Substantia nigra (tissue), 51 donors: ENCODE measurements at places on chromosomes 7 and 10.

GRCh38 chr10:13960603-13961002, 370.1 kb downstream of the FRMD4A start:
- DNase-seq: no peak

- DNase-seq: peak; percentile 52
These were observed 297.8 kb upstream of the PRKCQ start for GRCh38 chr10:6877722-6878392.

- no peak for DNase-seq
These were observed 180.1 kb downstream of the ARID5B start for GRCh38 chr10:62081341-62082270.

GRCh38 chr7:79652619-79653018, 199.2 kb upstream of the MAGI2 start:
- no peak for DNase-seq

DNA sequence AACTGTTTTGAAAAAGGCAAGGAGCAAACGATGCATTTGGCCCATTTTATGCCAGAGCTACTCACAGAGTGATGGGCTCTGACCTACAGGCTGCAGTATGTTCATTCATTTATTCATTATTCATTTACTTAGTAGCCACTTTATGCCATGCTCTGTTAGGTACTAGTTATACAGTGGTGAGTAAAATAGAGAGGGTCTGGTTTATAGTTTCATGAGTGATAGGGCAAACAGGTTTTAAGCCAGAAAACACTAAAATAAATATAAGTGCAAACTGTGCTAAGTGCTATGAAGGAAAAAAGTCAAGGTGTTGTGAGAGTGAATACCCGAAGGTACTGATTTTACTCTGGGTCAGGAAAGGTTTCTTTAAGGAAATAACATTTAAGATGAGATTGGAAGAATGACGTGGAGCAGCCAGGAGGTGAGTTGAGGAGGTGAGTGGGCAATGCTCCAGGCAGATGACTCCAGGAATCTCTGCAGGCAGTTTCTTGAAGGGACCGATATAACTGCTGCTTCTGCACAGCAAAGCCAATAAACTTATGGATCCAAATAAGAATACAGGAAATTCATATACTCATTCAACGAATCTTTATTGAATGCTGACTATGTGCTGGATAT, 56.9 kb upstream of the FAM133B start:
- DNase-seq: no peak

GRCh38 chr10:123284022-123284421, 129.8 kb downstream of the BUB3 start:
- DNase-seq: no peak

DNA sequence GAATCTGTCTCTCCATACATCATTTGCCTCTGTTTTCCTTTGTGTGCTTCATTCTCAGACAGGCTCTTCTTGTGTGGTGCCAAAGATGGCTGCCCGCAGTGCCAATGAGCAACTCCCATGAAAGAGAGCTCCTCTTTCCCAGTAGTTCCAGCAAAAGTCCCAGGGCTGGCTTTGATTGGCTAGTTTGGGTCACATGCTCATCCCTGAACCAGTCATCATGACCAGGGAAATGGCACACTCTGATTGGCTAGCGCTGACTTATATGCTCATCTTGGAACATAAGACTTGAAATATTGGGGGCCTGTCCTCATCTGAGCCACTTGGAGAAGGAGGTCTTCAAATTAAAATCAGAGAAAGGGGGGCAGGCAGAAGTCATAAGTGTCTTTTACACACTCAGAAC, 112.7 kb downstream of the CDH23 start:
- no peak for DNase-seq

- DNase-seq: no peak
These were observed 183.3 kb downstream of the NPSR1 start for GRCh38 chr7:34841326-34841725.

GRCh38 chr7:101969997-101970585, 152.7 kb downstream of the CUX1 start:
- no peak for DNase-seq

DNA sequence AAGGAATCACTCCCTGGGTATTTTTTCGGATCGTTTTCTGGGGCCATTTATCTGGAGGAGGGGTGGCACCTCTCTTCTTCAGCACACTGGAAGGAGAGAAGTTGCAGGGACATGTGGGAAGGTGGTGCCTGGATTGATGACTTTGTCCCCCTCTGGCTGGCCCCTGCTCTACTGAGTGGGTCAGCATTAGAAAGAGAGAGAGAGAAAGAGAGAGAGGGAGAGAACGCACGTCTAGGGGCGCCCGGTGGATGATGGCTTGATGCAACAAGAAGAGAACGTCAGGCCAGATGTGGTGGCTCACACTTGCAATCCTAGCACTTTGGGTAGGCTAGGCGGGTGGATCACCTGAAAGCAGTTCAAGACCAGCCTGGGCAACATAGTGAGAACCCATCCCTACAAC, 5.5 kb upstream of the MUC12 start:
- no peak for DNase-seq

DNA sequence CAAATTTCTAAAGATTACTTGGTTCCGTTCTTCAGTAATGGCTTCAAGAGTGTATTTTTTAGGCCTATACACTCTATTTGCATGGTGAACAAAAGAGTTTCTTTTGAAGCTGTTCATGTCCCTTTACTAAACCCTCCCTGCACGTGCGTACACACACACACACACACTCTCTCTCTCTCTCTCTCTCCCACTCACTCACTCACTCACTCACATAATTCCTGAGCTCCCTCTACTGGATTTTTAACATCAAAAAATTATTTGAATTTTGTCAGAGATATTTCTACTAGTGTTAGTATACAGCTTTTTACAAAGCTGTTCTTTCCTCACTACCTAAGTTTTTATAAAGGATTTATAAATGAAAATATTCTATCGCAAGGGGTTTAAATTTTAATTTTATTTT, 85.9 kb downstream of the UBE3C start:
- DNase-seq: peak; percentile 5

DNA sequence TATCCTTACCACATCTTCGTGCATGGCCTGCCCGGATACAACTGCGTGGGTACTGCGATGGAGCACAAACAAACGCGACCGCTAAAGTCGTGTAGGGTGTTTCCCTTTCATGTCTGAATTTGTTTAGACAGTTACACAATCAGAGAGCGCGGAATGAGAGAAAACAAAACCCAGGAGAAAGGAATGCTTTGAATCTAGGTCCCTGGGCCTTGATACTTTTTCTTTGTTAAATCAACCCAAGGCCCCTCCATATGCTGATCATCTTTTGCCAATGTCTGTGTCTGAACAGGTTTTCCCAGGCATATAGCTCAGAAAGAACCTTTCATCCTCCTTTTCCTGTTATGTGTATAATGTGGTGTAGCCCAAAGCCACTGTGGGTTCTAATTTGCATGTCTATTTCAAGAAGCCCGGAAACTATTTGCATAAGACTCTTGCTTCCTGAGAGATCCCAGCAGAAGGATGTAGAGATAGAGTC, 145.8 kb downstream of the FRMD4A start:
- DNase-seq: no peak

DNA sequence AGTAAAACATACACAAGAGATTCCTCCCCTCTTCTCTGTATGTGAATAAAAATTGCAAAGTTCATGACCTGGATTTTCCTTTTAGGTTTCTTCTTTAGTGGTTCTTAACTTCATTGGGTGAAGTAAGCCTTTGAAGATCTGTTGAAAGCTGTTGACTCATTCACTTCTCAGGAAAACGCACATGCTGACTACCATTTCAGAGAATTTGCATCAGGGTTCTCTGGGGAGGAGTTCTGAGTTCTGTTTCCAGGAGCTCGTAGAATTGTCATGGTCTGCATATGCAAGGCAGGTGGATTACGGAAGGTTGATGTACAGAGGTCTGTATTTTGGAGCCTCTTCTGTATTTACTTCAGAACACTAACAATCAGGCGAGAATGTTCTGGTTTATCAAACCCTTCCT, 962 bp upstream of the SLC26A4 start:
- no peak for DNase-seq

GRCh38 chr10:53570221-53570620, 797.6 kb upstream of the MBL2 start:
- DNase-seq: no peak

GRCh38 chr10:62528441-62528840, 154.3 kb downstream of the ZNF365 start:
- DNase-seq: no peak

- DNase-seq: no peak
These were observed 250.2 kb downstream of the SH2D4B start for GRCh38 chr10:80787952-80788351.

GRCh38 chr7:69402696-69403095, 195.6 kb upstream of the AUTS2 start:
- DNase-seq: no peak

DNA sequence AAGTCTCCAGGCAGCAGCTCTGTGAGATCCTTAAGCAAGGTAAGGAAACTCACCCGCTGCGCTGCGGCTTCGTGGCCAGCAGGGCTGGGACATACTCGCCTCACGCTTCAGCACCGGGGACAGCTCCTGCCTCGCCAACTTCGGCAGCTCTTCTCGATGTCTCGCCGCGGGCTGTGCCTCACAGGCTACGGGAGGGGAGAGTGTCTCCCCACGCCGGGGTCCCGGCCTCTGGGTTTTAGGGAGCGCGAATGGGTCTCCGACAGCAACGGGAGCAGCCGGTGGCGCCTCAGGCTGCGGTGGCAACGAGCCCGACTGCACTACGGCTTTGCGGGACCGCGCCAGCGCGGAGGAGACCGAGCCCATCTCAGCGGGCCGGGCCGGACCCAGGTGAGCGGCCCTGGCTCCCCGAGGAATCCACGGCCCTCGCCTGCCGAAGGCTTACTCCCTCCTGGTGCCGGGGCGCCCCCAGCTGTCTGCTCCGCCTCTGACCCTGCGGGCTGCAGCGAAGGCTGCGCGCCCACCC, 62.4 kb downstream of the LSM5 start:
- DNase-seq: peak; percentile 50

DNA sequence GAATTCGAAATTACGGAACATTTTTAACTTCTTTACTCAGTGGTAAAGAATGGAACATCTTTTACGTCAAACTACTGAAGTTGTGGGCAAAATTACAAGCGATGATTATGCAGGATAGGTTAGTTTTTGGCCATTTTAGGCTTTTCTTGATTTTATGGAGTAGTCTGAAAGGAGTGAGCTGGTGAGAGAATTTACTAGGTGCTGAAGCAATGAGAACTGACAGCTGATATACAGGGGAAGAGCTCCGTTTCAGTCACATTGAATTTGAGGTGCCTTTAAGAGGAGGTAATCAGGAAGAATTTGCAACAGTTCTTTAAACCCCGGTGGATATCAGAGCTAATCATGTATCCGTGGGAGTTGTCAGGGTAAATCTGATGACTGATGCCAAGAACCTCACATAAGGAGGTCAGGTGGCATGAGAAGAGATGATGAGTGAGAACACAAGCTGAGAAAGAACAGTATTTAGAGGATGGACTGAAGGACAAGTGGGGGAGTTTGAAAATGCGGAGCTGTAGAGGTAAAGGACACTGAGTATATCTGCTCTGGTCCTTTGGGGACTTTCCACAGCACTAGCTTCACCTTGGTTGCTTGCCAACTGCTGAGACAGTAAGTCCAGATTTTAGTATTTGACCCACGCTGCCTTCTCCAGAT, 104.3 kb downstream of the AHR start:
- no peak for DNase-seq

DNA sequence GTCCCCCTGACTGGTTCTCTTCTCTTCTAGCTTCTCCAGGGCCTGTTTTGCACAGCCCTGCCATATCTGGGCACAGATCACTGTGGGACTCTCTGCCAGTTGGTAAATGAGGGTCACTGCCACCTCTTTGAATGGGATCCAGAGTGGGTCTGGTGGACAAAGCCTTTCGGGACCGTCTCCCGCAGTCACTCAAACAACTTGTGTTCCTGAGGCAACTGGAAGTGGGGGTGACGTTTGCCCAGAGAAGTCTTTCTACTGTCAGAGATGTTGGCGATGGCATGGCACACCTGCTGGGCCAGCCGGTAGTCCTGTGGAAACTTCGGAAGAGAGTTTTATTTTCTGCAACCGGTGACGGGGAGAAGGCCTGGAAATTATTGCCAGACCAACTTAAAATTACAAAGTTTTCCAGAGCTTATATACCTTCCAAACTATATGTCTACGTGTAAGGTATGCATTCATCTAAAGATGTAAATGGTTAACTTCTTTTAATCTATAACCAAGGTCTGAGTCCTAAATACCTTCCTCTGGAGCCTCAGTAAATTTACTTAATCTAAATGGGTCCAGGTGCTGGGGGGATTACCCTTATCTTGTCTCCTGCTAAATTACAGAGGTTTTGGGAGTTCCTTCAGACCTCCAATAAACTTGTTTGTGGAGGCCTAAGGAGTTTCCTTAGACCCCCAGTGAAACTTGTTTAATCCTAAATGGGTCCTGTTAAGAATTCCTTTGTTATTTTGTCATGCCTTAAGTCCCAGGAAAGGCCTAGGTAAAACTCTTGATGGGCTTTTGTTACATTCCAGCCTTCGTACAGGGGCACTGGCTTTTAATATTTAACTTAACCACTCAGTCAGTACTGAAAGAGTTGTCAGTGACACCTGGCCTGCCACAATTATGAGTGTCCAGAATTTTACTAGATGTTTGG, 94.0 kb downstream of the NPSR1 start:
- no peak for DNase-seq

- no peak for DNase-seq
These were observed 342.3 kb upstream of the ADARB2 start for GRCh38 chr10:2079603-2080078.

- DNase-seq: no peak
These were observed 5.5 kb downstream of the CYP2W1 start for GRCh38 chr7:988426-988911.

GRCh38 chr7:151150388-151150787, 17.1 kb downstream of the GBX1 start:
- DNase-seq: no peak

- DNase-seq: no peak
These were observed 11.2 kb upstream of the EPHA1 start for GRCh38 chr7:143419880-143420279.

- no peak for DNase-seq
These were observed 9.5 kb downstream of the C7orf25 start for GRCh38 chr7:42902331-42902730.

DNA sequence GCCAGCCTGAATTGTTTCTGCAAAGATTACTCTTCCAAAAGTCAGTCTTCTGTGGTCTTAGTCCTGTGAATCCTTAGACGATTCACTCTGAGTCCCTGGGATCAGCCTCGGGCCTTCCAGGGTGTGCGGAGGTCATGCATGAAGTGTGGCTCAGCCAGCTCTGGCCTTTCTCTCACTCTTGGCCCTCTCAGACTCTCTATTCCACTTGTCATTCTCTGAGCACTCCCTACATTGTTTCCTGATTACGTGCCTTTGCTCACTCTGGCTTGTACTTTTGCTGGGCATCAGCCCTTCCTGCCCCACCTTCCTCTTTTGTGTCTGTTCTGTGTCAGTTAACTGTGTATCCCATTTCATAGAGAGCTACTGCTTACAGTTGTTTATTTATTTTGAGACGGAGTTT, 36.0 kb downstream of the CCNY start:
- DNase-seq: peak; percentile 17

- DNase-seq: no peak
These were observed 428.2 kb upstream of the POT1 start for GRCh38 chr7:125357676-125358455.

- DNase-seq: no peak
These were observed 21.6 kb upstream of the RNF148 start for GRCh38 chr7:122724366-122724765.
